Stimulated activated CD8-positive, alpha-beta memory T cell treated with anti-CD3 and anti-CD28 coated beads, Interleukin-12 subunit alpha, Interleukin-12 subunit beta, amount 100 ng/mL, for 1 hour (primary cell): ENCODE measurements at places on chromosomes 11 and 22.

- no peak for DNase-seq
These were observed 4.6 kb downstream of the MALAT1 start for GRCh38 chr11:65503368-65503948.

- no peak for DNase-seq
These were observed 133.1 kb downstream of the MICAL2 start for GRCh38 chr11:12243486-12243885.

DNA sequence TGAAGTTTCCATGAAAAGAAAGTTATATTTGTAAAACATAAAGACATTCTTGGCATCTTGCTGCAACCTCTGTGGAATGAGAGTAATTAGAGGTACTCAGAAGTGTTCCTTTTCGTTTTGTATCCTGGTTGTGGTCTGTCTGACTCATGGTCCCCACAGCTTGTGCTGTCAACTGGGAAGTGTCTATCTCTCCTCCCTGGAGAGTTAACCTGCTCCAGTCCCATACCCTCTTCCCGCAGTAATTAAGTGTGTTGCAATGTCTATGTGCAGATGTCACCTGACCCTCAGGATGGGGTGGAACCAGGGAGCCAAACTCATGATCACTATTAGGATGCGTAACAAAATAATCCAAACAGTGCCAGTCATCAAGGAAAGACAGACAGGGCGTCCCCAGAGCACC, 23.0 kb upstream of the ZDHHC13 start:
- no peak for DNase-seq

GRCh38 chr11:76799066-76799804, 16.1 kb downstream of the TSKU start:
- peak; percentile 59 for DNase-seq

- DNase-seq, result no peak
These were observed 31.4 kb downstream of the GLB1L2 start for GRCh38 chr11:134363161-134363560.
